ENCODE measurements at places on chromosomes 2 and 18.

GRCh38 chr2:202908186-202908585 lies 3.3 kb downstream of the WDR12 start:
- no peak for DNase-seq

DNA sequence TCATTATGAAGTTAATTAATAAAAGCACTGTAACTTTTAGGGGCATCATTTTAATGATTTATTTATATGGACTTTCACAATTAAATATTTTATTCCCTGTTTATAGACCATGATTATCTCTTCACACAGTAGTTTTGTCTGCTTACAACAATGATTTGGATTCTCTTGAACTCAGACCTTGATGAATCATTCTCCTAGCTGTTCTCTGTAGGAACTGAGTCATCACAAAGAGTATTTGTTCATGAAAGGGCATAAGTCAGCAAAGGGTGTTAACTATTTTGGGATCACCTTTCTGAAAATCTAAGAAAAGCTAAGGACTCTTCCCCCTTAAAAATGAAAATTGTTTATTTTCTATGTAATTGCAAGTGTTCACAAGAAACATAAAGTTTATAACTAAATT lies 461.1 kb upstream of the UBE2E3 start:
- peak; percentile 35 for DNase-seq

- no peak for DNase-seq
Measured at GRCh38 chr2:1567556-1568344, 154.5 kb downstream of the TPO start.

DNA sequence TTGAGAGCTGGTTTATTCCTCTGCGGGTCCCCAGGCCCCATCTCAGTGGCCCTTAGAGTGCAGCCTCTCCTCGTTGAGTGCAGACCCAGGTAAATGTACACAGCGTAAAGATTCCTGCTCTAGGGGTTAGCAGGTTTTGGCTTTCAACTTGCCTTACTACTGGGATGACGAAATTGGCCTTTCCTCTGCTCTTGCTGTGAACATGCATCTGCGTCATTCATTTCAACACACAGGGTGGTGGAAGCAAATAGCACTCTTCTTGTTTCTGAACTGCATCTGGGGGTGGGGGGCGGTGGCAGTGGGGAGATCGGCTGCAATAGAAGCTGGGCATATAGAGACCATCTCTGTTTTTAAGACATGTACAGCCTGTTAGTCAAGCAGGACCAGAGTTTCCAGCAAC lies 16.5 kb upstream of the SLC16A14 start:
- no peak for DNase-seq

GRCh38 chr2:126050991-126051736 lies 604.8 kb upstream of the GYPC start:
- no peak for DNase-seq

GRCh38 chr18:79397247-79397829 lies 1.6 kb downstream of the NFATC1 start:
- no peak for DNase-seq

GRCh38 chr2:210318486-210318885 lies 3.5 kb upstream of the MYL1 start:
- no peak for DNase-seq

DNA sequence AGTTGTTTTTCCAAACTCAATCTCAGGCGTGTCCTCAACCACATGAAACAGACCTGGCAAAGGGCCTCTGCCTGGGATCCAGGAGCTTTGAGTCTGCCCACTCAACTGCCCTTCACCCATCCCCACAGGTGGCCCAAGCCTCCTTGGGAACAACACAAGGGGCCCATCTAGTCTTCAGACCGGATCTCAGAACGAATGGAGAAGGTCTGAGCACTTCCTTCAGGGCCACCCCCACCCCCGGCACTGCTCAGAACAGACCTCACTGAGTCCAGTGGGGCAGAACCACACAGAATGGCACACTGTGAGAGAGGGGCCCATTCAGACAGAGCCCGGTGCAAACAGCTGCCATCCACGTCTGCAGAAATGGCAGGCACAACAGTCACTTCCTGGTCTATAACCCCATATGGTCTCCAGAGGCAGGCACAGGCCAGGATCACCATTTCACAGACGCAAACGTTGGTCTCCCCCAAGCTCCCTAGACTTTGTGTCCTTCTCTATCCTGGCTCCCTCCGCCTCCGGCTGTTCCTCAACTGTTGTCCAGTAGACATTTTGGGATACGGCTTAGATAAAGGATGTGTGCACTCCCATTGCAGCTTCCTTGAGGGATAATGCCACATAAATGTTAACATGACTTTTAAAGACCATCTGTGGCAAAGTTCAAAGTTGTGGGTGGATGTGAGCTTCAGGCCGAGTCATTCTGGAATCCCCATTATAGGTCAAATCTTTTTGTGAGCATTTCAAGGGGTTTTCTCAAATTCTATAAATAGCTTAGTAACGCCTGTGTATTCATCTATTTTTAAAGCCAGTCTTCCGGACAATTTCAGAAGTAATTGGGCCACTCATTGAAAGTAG lies 149.7 kb downstream of the SMAD7 start:
- DNase-seq = no peak

DNA sequence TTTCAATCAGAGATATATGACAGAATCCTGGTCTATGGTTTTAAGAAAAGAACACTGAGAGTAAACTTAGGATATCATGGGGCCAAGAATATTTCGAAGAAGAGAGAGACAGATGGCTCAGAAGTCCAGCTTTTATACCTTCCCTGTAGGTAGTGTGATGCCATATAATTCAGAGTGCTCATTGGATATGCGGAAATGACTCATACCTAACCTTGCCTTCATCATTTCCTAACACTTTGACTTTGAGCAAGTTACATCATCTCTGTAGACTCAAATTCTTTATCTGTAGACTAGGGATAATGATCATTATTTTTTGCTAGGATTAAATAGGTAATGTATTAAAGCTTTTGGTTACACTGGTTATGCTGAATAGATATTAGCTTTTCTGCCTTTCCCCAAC lies 461.6 kb upstream of the CNTNAP5 start:
- no peak for DNase-seq

DNA sequence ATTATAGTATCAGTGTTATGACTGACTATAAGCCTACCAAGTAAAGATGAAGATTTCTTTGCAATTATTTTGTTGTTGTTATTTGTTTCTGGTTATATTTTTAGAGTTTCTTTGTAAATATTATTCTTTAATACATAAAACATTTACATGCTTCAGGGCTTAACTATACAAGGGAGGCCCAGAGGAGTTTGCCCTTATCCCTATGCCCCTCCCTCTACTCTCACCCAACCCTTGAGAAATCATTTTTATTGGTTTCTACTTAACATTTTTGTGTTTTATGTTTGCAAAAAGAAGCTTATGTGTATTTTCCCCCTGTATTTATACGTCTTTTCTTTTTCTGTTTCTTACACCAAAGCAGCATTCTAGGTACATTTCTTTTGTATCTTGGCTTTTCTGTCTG lies 30.5 kb downstream of the MRPS9 start:
- DNase-seq = no peak

GRCh38 chr2:127143841-127144782 lies 37.2 kb upstream of the BIN1 start:
- DNase-seq = peak; percentile 62

GRCh38 chr2:29613067-29613466 lies 308.3 kb downstream of the ALK start:
- no peak for DNase-seq

DNA sequence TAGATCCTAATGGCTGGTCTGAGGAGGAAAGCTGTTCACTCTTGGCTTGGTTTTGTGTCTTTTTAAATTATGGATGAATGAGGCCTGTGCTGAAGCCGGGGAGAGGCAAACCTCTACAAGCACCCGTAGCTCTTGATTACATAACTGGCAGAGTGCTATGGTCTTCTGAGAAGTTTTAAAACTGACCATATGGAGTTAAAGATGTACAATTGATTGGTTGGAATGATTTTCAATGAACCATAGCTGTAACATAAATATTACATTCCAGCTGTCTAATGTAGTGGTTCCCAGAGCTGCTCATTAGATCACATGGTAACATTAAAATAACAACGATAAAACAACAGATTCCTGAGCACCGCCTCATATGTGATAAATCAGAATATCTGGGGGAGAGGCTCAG lies 71.1 kb upstream of the MAP4K3 start:
- DNase-seq = peak; percentile 83

- DNase-seq = no peak
Measured at GRCh38 chr2:16006537-16007166, 66.3 kb downstream of the MYCN start.

- DNase-seq = no peak
Measured at GRCh38 chr2:136360790-136361189, 242.8 kb upstream of the CXCR4 start.

- no peak for DNase-seq
Measured at GRCh38 chr18:9802175-9803062, 83.4 kb upstream of the TXNDC2 start.

DNA sequence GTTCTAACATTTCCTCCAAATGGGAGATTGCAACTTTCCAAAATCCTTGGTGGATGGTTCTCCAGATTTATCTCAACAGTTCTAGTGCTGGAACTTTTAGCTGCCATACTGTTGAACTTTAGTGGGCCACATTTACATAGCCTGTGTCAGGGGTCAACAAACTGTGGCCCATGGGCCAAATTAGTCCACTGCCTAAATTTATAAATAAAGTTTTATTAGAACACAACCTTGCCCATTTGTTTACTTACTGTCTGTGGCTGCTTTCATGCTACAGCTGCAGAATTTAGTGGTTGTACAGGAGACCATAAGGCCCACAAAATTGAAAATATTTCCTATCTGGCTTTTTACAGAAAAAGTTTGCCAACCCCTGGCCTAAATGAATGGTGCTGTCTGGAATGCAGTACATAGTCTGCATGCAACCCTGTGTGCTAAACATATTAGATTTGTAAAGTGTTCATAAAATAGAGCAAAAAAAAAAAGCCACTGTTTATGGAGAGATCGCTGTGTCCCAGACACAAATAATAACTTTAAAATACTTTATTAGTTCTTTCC lies 30.3 kb downstream of the MGAT5 start:
- DNase-seq = peak; percentile 38

- DNase-seq = no peak
Measured at GRCh38 chr18:77105680-77106079, 26.9 kb downstream of the MBP start.

- DNase-seq = no peak
Measured at GRCh38 chr2:68341583-68341982, 21.8 kb upstream of the CNRIP1 start.

- DNase-seq = peak; percentile 62
Measured at GRCh38 chr2:15359716-15360531, 201.2 kb downstream of the NBAS start.

GRCh38 chr2:9665898-9666297 lies 35.1 kb upstream of the YWHAQ start:
- peak; percentile 45 for DNase-seq

- no peak for DNase-seq
Measured at GRCh38 chr2:232542715-232543467, 3.4 kb downstream of the CHRNG start.

DNA sequence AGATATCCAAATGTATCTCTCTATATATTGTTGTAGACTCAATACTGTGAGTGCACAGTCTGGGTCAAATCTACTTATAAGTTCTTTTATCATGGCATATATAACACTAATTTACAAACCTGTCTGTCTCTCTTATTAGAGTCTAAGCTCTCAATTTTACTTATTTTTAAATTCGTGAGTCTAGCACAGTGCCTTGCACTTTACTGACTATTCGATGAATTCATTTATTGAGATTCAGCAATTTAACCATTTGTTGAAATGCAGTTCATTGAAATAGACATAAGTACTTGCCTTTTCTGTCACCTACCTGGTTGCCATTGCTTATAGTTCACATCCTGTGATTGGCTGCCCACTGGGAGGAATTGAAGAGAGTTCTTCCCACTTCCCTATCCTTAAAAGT lies 10.3 kb upstream of the ALS2 start:
- DNase-seq = no peak

- no peak for DNase-seq
Measured at GRCh38 chr2:10863837-10864236, 47.9 kb upstream of the KCNF1 start.

DNA sequence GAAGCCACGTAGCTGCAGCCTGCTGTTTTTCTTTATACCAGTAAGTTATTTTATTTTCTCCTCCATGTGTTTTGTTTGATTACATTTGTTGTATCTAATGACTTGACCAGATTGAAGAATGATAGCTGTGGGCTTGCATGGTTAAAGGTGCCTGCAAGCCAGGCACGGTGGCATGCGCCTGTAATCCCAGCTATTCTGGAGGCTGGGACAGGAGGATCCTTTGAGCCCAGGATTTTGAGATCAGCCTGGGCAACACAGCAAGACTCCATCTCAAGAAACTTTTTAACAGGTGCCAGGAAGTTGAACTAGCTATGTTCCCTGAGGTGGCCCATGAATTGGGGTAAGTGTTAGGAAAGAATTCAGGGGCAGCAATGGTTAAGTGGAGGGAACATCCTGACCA lies 179.4 kb downstream of the IRS1 start:
- no peak for DNase-seq

- no peak for DNase-seq
Measured at GRCh38 chr2:32997705-32998104, 51.0 kb downstream of the LTBP1 start.

GRCh38 chr2:230935130-230935430 lies 10.0 kb upstream of the GPR55 start:
- no peak for DNase-seq

GRCh38 chr2:237300739-237301138 lies 113.2 kb downstream of the COL6A3 start:
- no peak for DNase-seq

GRCh38 chr2:48512571-48512970 lies 17.4 kb upstream of the STON1 start:
- peak; percentile 84 for DNase-seq

DNA sequence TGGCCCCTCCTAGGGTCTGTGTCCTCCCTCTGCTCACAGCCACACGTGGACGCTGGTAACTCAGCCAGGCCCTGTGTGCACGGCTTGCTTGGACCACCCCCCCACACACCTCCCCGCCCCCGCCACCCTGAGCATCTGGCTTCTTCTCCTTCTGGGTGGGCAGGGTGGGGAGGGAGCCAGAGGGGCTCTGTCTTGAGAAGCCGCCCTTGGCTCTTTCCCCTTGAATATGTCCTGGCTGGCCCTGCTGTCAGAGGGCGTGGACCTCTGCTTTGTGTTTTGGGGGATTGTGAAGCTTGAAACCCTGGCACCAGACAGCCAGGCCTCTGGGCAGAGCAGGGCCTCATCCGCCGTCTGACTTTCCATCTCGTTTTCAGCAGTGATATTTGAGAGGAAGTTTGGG lies 72.1 kb downstream of the GLI2 start:
- no peak for DNase-seq

- no peak for DNase-seq
Measured at GRCh38 chr2:55150834-55151233, 81.3 kb downstream of the CLHC1 start.

- no peak for DNase-seq
Measured at GRCh38 chr2:181578829-181579228, 78.1 kb downstream of the CERKL start.

- no peak for DNase-seq
Measured at GRCh38 chr2:237732070-237732469, 66.5 kb upstream of the RBM44 start.

- DNase-seq = peak; percentile 67
Measured at GRCh38 chr18:7789856-7790552, 222.9 kb downstream of the PTPRM start.

DNA sequence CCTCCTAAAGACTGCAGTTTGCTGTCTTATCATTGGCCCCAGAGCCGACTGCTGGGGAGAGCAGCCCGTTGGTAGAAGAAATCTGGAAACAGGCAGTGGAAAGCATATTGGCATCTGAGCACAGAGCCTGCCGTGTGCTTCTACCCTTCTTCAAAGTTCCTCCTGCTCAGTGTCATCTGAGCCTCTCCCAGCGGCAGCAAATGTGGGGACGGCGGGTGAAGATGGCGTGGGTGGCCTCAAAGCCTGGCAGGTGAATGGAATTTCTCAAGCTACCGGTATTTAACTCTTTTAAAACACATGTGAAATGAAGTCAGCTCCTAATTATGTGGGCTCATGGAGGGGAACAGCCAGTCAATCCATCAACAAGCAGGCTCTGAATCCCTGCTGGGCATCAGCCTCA lies 181.6 kb upstream of the PXDN start:
- no peak for DNase-seq
